ENCODE measurements at places on chromosomes 11 and 22.

GRCh38 chr22:20248461-20248978 lies 19.6 kb downstream of the RTN4R start:
- no peak for DNase-seq

- DNase-seq, result no peak
Measured at GRCh38 chr22:48881326-48881980, 946.2 kb downstream of the BRD1 start.

DNA sequence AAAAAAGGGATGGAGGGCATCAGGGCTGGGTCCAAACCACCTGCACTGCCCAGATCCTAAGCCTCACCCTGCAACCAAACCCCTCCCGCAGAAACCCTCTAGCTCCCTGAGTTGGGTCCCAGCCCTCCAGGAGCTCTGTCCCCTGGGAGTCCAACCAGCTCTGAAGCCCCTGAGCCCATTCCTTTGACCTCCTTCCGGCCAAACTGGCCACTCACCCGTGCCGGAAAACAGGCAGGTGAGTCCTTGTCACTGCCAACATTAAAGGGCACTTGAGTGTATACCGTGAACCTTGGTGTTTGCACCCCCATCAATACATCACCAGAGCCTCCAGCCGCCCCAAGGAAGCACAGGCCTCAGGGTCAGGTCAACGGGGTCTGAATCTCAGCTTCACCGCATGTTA lies 11.5 kb downstream of the MS4A15 start:
- DNase-seq, result no peak

DNA sequence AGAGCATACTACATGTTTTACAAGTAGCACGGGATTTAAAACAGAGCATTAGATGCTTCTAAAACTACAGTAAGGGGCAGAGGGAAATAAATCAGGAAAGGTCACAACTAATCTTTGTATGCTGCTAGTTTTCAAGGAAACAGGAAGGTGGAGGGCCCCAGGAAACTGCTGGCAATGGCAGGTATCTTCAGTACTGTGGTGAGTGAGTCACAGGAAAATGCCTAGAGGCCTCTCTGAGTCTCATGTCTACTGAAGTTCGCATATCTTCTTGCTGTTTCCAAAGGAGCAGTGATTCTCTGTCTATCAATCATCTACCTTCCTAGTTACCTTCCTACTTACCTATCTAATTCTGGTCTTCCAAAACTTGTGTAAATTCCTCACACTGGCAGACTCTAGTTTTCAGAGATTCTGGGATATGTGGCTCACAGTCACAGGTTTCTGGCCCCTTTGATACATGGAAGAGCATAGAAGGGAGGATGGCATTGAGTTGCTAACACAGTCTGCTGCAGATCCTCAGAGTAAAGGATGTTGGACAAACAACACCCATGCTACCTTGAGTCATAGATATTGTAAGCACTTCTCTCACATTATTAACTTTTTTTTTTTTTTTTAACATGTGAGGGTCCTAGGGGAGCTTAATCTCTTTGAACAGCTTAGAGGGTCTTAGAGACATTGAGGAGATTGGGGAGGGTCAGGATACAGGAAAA lies 58.8 kb upstream of the SYN3 start:
- no peak for DNase-seq

GRCh38 chr22:31789803-31790202 lies 36.0 kb downstream of the DEPDC5 start:
- DNase-seq, result no peak

DNA sequence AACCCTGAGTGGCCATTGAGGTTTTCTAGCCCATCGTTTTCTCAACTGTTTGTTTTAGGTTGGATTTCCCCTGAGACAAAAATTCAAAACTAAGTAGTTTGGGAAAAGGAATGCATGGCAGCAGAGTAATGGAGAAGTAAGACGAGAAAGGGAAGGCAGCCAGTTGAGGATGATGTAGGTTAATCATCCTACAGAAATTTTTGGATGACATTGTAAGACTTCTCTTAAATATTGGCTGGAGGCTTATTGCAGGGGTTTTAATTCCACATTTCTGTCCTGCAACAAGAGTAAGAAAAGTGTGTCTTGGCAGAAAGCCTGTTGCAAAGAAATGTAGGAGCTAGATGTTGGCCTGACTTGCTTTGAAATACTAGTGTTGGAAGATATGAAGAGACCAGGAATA lies 308.8 kb downstream of the LUZP2 start:
- DNase-seq, result no peak

- DNase-seq, result peak; percentile 4
Measured at GRCh38 chr11:13053255-13053917, 44.3 kb downstream of the RASSF10 start.

- no peak for DNase-seq
Measured at GRCh38 chr11:11996321-11997048, 11.9 kb downstream of the DKK3 start.

DNA sequence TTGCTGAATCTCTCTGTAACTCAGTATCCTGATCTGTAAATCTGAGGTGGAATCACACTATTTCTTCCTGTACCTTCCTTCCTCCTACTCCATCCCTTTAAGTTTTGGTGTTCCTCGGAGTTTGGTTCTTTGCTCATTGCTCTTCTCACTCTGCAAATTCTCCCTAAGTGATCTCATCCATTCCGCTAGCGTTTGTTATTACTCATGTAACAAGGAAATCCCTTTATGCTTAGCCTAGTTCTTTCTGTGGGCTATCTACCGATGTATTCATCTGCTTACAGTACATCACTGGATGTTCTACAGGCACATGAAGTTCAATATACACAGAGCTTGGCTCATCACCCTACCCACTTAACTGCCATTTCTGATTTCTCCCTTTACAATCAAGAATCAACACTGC lies 1.6 kb upstream of the CEP295 start:
- DNase-seq, result no peak

DNA sequence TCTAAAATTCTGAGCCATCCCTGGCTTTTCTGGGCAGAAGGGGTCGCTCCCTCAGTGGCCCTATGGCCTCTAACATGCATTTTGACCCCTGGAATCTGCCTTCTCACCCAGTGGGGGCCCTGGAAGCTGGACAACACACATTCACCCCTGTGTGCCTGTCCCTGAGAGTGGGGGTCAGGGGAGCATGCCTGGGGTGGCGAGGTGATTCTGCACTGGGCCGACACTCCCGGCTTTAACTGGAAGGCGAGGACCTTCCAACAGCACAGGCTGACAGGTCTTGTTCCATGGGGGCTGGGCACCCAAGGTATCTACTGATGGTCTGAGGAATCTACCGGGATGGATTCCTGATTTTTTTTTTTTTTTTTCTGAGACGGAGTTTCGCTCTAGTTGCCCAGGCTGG lies 10.7 kb downstream of the PPM1F start:
- no peak for DNase-seq

DNA sequence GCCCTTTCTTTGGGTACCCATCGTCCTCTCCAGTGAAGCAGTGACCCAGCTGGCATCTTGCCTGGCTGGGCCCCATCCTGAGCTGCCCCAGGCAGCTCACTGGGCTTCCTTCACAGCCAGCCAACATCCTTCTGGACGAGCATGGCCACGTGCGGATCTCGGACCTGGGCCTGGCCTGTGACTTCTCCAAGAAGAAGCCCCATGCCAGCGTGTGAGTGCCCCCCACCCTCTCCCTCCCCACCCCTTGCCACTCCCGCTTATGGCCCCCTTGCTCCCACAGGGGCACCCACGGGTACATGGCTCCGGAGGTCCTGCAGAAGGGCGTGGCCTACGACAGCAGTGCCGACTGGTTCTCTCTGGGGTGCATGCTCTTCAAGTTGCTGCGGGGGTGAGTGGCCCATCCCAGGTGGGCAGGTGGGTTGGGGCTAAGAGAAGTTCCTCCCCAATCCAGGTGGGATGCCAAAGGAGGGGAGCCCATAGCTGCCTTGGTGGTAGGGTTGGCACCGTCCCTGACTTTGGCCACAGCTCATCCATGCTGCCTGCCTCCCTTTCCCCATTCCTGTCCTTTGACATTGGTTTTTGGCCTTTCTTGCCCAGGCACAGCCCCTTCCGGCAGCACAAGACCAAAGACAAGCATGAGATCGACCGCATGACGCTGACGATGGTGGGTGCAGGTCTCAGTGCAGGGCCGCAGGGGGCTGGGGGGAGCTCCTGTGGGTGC lies 6.8 kb upstream of the ANKRD13D start:
- DNase-seq, result no peak

GRCh38 chr11:61999141-61999975 lies 31.9 kb upstream of the FTH1 start:
- no peak for DNase-seq

DNA sequence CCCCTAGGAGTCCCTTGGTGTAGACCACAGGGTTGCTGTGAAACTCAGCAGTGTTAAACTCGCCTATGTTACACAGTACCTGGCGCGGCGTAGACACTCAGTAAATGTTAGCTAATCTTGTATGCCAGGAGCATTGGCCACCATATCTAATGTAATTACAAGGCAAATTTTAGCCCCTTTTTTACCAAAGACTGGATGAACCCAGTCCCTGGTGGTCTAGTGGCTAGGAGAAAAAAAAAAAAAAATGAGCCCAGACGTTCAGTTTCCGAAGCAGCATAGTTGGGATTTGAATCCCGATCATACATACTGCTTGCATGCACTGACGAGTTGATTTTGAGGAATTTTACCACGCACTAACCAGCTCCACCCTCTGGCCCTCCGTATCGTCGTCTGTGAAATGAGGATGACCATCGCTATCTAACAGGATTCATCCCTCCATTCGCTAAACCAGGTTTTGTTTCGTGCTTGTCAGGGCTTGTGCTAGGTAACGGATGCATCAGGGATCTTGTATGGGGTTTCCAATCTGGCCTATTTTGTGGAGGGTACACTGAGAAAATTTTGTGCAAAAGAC lies 688 bp downstream of the PTS start:
- DNase-seq, result peak; percentile 27

GRCh38 chr11:124893781-124894401 lies 3.8 kb downstream of the ROBO4 start:
- DNase-seq, result no peak

DNA sequence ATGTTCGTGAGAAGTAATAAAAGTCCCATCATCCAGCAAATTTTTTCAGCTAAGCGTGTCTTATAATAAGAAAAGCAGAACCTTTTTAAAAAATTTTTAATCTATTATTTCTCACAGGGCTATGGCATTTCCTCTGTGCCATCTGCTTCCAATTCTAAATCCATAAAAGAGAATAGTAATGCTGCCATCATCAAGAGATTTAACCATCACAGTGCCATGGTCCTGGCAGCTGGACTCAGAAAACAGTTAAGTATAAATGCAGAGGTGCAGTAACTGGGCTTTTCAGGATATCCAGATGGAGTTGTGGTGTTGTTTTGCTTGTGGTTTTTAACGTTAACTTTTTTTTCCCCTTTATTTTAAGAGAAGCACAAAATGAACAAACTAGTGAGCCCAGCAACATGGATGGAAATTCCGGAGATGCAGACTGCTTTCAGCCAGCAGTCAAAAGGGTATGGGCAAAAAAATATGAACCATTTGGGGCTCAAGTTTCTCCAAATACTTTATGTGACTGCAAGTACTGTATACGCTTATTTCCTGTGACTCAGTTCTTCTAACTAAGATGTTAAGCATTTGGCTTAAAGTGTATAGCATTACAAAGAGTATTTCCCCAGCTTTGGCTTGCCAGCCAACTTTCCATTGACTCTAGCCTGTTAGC lies 25.2 kb downstream of the GTF2H1 start:
- peak; percentile 78 for DNase-seq

DNA sequence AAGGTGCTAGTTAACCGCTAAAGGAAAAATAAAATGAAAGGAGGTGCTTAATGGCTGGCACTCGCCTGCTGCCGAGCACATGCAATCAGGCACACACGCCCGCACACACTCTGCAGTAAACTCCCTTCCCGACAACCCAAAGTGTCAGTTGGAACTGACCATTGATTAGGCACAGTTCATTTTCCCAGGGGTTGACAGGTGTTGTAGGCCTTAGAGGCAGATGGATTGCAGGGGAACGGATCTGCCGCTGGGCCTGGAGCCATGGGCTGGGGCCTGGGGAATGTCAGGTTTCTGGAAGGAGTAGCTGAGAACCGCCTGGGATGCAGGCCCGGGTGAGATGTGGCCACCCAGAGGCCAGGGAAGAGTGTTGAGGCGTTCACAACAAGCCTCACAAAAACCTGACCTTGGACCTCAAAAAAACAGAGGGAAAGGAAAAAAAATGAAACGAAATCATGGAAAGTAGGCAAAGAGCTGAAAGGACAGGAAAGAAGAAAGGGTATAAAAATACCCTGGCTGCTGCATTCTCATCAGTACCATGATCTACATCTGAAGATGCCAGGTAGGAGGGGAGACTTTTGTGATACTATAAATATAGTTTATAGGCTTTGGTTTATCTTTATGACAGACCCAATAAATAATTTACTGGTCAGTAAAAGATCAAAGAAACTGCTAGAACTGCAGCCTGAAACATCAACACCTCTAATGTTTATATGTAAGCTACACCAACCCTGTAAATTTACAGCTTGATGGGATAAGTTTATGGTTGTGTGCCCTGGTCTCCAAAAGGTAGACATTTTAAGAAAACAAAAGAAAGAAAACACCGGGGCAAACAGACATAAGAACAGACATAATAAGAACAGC lies 313.4 kb downstream of the BUD13 start:
- DNase-seq, result no peak

DNA sequence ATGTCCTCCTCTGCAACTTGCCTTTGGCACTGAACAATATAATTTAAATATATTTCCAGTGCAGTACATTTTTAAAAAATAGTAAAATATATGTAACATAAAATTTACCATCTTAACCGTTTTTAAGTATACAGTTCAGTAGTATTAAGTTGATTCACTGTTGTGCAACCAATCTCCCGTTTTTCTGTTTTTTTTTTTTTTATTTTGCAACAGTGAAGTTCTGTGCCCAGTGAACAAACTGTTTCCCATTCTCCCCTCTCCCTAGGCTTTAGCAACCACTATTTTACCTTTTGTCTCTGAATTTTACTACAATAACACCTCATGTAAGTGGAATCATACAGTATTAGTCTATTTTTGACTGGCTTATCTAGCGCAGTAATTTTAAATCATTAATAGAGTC lies 13.8 kb downstream of the PRRG4 start:
- DNase-seq, result no peak

- DNase-seq, result no peak
Measured at GRCh38 chr11:60855726-60856633, at the start of gene PTGDR2. Gene PTGDR2, minus strand, starts transcription at chr11:60855950. Its CDS starts 2,228 bp downstream, at chr11:60853722.

GRCh38 chr11:124556828-124557227 lies 13.0 kb upstream of the OR8A1 start:
- DNase-seq, result no peak

GRCh38 chr11:111819161-111819828 lies 52.1 kb downstream of the ALG9 start:
- DNase-seq, result peak; percentile 86

DNA sequence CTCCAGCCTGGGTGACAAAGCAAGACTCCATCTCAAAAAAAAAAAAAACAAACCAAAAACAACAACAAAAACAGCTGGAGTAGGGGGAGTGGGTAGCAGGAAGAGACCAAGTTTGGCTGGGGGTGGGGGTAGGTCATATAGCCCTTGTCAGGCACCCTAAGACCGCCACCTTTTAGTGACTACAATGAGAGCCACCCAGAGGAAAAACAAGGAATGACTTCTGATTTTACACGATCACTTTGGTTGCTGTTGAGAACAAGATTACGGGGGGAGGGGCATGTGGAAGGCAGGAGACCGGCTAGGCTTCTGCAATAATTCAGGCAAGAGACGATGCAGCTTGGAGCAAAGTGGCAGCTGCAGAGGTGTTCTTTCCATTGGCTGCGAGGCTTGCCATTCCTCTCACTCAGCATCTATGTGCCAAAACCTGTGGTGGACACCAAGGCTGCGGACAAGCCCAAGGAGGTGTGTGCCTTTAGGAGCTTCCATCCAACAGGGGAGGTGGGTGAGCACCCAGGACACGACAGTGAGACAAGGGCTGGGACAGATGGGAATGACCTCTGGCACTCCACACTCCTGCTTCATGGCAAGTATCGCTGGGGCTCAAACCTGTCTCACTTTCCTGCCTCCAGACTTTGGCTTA lies 1.7 kb downstream of the RPS19BP1 start:
- DNase-seq, result peak; percentile 61

GRCh38 chr11:102936864-102937509 lies 18.5 kb downstream of the MMP13 start:
- no peak for DNase-seq

All from fibroblast of skin of scalp (primary cell).